Stimulated activated CD8-positive, alpha-beta memory T cell treated with anti-CD3 and anti-CD28 coated beads, Interleukin-4, amount 100 ng/mL, for 24 hours (primary cell): ENCODE measurements at places on chromosomes 2 and 18.

DNA sequence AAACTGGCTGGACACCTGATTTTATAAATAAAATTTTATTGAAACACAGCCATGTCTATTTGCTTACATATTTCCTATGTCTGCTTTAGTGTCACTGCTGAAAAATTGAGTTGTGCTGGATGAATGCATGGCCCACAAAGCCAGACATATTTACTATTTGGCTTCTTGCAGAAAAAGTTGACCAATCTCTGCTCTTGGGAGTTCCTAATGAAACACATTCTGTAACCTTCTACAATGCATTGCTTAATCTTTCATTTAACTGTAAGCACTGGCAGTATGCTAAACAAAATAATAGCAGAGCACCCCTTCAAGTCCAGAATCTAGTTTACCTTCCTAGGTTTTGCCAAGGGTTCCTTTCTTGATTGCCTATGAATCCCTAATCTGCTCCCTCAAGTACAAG, 17.7 kb upstream of the SERPINB7 start:
- no peak for DNase-seq

GRCh38 chr2:46980786-46981573, 65.4 kb upstream of the MCFD2 start:
- DNase-seq, result no peak

DNA sequence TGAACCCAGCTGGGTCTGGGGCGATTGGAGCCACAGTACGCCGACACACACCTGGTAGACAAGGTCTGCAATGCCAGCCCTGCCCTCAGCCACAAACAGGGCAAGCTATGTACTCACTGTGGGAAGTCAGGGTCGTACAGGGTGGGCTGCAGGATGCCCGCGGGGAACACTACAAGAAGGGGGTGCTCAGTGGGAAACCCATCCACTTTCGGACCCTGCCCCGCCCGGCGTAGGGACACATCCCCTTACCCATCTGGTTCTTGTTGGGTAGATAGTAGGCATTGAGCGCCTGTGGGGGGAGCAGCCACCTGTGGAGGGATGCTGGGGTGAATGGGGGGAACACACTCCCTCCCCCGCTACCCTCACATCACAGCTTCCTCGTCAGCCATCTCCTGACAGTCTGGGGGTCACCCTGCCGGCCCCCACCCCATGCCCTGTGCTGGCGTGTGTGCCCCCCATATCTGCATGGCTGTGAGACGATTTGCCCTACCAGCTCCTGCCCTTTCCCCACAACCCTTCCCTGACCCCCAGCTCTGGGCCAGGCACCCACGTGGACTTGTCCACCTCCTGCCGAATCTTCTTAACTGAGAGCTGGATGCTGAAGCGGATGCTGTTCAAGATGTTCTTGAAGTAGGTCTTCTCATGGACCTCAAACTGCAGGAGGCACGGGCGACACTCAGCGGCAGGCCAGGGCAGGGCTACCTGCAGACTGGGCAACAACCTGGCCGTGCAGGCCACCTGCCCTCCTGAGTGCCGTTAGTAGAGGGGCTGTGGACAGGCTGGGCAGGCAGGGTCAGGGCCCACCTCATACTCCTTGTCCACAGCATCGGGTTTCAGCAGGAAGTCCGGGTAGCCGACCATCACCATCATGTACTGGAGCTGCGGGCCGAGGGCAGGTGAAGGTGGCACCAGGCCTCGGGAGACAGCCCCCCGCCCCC, 5.1 kb downstream of the ECEL1 start:
- no peak for DNase-seq

- no peak for DNase-seq
Observed at GRCh38 chr2:138699421-138699820, 80.8 kb downstream of the NXPH2 start.
